Activated CD4-positive, alpha-beta T cell treated with anti-CD3 and anti-CD28 coated beads for 1 hour (primary cell): ENCODE measurements at places on chromosomes 16 and 17.

DNA sequence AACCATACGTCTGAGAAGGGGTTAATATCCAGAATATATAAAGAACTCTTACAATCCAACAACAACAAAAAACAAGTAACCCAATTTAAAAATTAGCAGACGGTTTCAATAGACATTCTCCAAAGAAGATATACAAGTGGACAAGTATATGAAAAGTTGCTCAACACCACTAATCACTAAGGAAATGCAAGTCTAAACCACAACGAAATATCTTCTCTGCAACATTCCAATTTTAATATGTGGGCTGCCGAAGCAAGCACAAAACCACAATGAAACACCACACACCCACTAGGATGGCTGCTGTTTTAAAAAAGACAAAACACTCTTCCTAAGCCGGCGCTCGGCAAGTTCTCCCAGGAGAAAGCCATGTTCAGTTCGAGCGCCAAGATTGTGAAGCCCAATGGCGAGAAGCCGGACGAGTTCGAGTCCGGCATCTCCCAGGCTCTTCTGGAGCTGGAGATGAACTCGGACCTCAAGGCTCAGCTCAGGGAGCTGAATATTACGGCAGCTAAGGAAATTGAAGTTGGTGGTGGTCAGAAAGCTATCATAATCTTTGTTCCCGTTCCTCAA is 5.9 kb upstream of the SLC13A2 start:
- DNase-seq, result no peak

GRCh38 chr16:13742928-13743327 is 177.0 kb upstream of the ERCC4 start:
- no peak for DNase-seq

DNA sequence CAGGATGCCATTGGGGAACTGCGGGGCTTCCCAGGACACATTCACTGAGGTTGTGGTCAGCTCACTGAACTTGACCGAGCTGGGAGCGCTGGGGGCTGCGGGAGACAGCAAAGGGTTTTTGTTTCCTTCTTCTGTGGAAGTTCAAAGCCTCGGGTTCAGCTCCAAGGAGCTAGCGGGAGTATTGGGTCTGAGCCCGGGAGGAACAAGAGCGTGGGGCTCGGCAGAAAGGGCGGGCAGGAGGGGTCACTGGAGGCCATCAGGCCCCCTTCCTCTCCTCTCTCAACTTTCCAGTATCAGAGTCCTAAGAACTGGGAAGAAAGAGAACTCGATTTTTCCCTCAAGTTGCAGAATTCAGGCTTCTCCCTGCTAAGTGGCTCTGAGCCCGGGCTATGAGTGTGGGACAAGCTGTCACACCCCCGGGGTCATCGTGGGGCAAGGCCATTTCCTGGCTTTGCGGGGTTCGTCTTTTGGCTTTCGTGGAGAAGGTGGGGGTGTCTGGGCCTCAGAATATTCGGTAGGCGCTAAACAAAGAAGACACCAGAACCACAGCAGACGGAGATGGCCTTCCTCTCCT is 53.6 kb upstream of the CDC42EP4 start:
- DNase-seq, result no peak

GRCh38 chr16:73308771-73309170 is 260.8 kb upstream of the ZFHX3 start:
- DNase-seq, result no peak

DNA sequence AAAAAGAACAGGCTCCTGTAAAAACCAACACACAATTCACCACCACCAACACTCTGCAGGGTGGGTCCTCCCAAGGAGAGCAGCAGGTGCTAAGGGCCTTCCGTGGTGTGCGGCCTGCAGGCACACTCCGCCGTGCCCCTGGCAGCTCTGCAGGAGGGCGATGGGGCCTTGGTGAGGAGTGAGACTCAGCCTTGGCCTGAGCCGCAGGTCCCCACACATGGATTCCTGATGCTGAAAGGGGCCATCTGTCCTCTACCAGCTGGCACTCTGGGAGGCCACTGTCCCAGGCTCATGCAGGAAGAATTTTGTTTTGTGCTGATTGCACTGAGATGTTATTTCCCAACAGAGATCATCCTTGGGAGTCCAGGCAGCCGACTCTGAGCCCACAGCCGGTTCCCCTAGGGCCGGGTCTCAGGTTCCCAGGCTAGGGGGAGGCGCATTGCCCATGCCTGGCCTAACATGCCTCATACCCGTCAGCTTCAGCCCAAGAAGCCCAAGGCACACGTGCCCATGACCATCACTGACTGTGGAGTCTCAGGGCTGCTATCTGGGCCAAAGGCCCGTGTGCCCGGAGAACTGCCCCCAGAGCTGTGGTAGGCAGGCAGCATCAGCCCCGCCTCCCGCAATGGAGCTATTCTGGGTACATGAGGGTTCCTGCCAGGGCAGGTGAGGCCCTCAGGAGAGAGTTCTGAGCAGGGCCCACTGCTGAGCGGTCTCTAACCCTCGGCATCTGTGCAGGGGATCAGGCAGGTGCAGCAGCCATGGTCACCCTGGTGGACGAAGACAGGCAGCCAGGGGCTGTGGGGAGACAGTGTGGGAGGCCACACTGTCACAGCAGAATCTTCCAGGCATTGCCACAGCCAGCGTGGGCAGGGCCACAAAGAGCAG is 97.9 kb upstream of the ZNF469 start:
- no peak for DNase-seq

DNA sequence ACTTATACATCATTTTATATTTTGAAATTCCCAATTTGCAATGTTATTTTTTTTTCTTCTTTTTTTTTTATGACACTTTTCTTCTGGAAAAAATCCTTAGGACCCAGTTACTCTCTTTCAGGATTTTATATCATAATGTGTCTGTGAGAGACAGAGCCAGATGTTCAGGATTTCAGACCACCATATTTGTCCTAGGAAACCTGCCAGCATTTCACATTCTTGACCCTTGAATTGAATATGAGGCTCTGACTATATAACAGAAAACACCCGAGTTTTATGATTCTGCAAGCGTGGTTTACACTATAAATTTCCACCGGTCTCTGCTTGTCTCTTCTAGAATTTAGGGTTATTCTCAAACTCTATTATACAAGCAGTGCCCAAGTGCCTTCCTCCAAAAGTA is 621.0 kb downstream of the WWOX start:
- DNase-seq, result no peak

DNA sequence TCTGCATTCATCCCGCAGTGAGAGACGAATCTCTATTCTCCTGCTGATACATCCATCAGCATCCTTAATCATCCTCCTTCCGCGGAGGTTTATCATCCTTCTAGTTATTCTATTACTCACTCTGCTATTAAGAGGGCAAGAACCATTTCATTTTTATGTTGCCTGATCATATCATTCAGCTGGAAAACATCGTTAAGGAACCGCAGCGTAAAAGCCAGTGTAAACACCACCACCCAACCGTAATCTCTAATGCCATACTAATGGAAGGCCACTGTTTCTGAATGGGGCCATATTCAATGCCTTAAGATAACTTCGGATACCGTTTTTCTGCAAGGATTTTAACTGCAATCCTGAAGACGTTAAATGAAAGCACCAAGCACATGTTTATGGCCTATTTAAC is 36.7 kb upstream of the ERCC4 start:
- DNase-seq, result no peak

DNA sequence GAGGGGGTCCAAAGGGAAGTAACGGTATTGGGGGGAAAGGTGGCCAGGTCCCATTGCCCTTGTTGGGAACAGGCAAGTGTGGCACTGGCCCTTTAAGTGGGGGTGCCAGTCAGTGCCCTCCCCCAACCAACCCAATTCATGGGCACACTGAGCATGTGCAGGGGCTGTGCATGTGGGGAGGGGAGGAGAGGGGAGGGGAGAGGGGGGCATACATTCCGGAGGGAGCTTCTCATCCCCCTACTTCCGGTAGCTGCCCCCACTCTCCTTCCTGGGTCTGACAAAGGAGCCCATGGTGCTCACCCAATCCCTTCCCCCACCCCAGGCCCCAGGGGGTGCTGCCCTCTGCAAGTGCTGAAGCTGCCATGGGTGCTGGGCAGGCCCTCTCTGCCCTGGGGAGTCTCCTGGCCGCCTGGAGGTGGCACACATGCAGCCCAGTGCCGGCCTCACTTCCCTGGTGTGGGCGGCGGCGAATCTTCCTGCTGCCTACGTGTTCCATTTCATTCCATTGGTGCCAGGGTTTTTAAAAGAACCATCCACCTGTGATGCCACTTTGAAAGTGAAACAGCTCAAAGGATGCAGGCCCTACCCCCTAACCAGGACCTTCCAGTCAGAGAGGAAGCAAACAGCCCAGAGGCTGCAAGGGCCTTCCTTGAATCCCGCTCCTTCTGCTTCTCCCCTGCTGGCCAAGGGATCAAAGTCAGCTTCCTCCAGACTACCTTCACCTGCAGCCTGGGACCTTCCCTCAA is 11.0 kb downstream of the HEXIM2 start:
- DNase-seq, result peak; percentile 22

DNA sequence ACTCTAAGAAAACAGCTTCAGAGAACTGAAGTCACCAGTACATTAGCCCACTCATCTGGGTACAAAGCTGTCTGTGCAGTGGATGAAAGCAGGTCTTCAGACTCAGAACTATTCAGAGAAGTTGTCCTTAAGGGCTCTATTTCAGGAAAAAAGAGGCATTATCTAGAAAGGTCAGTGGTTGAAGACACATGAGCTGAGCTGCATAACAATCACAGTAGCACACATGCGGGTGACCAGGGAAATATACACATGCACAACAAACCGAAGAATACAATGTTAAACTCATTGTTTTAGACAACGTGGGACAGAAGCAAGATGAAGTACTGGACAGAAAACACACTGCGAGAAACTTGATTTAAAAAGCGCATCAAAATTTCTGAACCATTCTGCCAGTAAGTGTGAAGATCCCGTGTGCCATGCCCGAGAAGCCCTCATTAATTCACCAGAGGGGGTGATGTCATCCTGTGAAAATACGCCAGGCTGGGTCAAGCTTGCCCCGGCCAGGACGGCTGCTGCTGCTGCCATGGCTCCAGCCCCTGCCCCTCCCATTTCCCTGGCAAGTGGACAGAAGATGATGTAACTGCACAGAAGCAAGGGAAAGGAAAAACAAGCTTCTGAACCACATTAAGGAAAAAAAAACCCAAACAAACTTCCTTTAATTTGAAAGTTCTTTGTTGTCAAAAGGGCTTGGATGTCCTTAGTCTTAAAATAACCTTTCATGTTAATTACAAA is 10.1 kb downstream of the DYNC1LI2 start:
- DNase-seq, result no peak

DNA sequence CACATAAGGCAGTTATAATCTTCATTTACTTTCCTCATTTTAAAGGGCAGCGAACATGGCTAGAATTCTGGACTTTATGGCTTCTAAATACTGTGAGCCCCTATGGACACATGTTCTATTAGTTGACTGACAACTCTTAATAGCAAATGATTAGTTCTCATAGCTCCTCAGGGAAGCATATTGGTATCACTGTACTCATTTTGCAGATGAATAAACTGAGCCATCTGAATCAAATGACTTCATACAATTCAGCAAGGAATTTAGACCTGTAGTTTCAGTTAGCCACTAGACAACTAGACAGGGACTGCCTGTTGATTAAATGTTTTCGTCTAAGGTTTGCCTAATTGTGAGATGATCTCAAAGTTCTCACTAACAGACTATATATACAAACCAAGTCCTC is 9.7 kb downstream of the TOB1 start:
- DNase-seq, result no peak

DNA sequence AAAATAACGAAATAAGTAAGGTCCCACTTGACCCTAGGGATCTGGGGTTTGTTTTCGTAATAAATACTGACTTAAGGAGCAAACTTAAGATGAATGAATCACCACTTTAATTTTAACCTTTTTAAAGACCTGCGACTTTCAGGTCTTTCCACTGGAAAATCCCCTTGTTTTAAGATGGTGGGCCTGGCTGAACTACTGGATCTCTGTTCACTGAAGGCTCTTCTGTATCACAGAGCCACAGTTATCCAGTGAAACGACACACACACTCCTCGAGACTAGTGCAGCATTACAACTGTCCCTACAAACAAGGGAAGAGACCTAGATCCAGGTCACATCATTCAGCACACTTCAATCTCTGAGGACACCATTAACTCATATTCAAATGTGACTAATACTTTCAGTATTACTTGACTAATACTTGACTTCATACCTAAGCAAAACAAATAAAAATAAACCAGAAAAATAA is 299.0 kb downstream of the CEP112 start:
- DNase-seq, result no peak

DNA sequence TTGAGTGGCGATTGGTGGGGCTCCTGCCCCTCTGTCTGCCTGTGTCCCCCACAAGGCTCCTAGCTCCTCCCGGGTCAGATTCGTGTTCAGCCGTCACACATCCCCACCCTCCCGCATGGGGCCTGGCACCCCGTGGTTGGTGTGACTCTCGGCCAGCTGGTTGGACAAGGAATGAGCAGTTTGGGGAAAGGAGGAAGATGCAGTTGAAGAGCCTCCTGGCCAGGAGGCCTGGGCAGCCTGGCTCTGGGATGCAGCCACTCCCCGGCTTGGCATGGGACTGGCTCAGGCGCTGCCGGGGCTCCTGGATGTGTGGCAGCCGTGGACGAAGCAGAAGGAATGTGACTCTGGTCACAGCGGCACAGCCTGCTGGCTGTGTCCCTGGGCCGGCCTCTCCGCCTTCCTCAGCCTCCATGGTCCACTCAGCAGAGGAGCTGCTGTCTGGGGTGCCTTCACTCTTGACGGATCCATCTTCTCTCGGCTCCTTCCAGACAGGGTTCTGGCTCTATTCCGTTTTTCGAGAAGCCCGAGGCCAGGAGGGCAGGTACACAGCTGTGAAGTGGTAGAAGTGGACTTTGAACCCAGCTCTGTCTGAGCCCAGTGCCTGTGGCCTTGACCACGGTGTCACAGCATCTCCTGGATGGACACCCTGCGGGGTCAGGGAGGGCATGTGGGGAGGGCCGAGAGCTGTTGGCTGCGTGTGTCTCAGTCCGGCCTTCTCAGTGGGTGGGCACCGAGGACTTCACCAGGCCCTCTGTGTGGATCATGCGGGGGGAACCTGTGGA is 2.1 kb downstream of the TRAF7 start:
- DNase-seq, result no peak

- no peak for DNase-seq
Observed at GRCh38 chr16:80741724-80742123, 62.7 kb downstream of the CDYL2 start.

- DNase-seq, result peak; percentile 47
Observed at GRCh38 chr17:43907425-43907981, at the start of gene MPP2. MPP2 (minus strand) TSS chr17:43907536; CDS start chr17:43904460, 3,076 bp downstream.

- no peak for DNase-seq
Observed at GRCh38 chr16:26667307-26667706, 399.4 kb upstream of the C16orf82 start.

- DNase-seq, result no peak
Observed at GRCh38 chr16:30530163-30531037, 4.0 kb upstream of the ZNF768 start.

- peak; percentile 64 for DNase-seq
Observed at GRCh38 chr17:74957935-74958740, 14.4 kb downstream of the HID1 start.

- DNase-seq, result no peak
Observed at GRCh38 chr17:80766290-80766855, 221.7 kb downstream of the RPTOR start.

GRCh38 chr17:33580215-33580614 is 287.1 kb upstream of the ASIC2 start:
- DNase-seq, result no peak

- DNase-seq, result peak; percentile 58
Observed at GRCh38 chr17:75753514-75754377, 11.2 kb downstream of the GALK1 start.

- DNase-seq, result no peak
Observed at GRCh38 chr16:11380836-11381235, 35.6 kb downstream of the RMI2 start.

GRCh38 chr17:50808888-50809287 is 26.5 kb upstream of the WFIKKN2 start:
- DNase-seq, result no peak
